Uterus (tissue), 4 donors: ENCODE measurements at places on chromosomes 12 and 14.

DNA sequence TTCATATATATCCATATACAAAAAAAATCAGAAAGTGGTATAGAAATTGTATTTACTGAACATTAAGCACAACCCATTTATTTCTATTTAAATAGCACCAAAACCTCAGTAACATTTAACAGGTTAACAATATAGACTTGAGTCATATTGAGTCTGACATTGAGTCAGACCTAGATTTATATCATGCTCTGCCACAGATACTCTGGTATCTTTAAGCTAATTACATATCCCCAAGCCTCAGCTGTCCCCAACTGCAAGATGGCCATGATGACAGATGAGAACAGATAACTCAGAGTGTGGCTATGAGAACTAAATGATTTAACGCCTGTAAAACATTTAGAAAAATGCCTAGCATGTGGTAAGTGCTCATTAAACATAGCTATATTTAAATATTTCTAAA, 40.3 kb downstream of the IFNG start:
- H3K27me3 ChIP-seq = no peaks in the 10 kb centered on the region
- no peaks in the 10 kb centered on the region for H3K4me1 ChIP-seq
- no peaks in the 10 kb centered on the region for H3K36me3 ChIP-seq
- no peak for DNase-seq

DNA sequence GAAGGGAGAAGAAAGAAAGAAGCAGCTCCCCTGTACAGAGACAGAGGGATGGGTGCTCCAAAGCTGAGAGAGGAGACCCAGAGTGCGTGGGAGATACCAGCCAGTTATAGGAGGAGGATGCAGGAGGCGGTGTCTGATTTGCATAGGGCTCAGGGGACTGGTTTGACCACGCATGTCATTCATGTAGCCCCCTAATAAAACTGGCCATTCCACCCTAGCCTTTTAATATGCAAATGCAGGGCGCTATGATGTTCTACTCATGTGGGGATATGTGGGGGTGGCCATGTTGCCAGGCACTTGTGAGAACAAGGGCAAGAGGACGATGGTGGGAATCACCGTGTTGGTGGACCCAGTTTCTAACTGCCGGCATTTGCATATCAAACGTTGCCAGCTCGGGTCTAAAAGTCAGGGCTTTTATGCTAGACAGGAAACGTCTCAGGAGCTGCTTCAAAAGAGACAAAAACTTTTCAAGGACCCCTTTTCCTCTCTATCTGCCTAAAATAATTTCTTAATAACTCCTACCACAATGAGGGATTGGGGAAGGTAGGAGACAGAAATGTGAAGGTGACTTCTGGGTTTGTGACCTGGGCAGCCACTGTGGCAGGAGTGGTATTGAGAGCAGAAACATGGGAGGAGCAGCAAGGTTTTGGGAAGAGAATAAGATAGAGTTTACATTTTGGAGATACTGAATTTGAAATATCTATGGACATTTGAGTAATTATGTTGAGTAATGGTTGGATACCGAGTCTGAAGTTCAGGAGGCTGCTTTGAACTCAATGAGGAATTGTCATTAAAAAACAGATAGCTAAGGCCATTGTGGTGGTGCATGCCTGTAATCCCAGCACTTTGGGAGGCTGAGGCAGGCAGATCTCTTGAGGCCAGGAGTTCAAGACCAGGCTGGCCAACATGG, 2.2 kb upstream of the ATXN3 start:
- H3K4me1 ChIP-seq = peaks cover 10% of the 10 kb centered on the region
- no peaks in the 10 kb centered on the region for H3K36me3 ChIP-seq
- DNase-seq = no peak
- no peak overlapping the region for H3K27ac ChIP-seq

- no peak for DNase-seq
- no peak overlapping the region for H3K27ac ChIP-seq
- H3K4me3 ChIP-seq = no peak overlapping the region
- no peaks in the 10 kb centered on the region for H3K4me1 ChIP-seq
- H3K36me3 ChIP-seq = no peaks in the 10 kb centered on the region
- peaks cover 24% of the 10 kb centered on the region for H3K27me3 ChIP-seq
These were observed 2.1 kb downstream of the TMEM30B start for GRCh38 chr14:61279082-61279481.

DNA sequence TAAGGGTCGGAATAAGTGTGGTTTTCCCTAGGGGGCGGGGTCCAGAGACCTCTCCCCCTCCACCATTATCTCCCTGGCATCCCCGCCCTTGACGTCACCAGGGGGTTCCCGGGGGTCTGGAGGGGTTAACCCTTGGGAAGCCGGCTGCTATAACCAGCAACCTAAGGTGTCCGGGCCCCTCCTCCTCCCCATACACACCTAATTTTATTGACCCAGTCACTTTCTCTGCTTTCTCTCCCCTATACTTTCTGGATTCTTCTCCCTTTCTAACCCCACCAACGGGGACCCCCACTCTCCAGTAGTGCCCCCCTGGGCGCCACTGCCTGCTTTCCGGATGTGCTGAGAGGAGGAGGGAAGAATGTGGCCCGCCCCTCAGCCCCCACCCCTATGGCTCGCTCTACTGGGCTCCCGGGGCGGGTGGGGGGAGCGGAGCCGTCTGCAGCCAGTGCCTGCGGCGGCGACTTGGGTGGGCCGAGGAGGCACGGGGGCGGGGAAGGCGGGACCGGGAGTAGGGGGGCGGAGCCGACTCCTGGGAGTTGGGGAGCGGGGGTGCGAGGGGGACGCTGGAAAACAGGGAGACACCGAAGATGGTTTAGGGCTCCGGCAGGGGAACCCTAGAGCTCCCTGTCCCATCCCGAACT, 1.8 kb downstream of the GLI1 start:
- peaks cover 11% of the 10 kb centered on the region for H3K4me1 ChIP-seq
- H3K36me3 ChIP-seq = no peaks in the 10 kb centered on the region
- H3K27ac ChIP-seq = peak overlapping the region; percentile 89
- H3K4me3 ChIP-seq = peak overlapping the region; percentile 51
- DNase-seq = peak; percentile 74
- no peaks in the 10 kb centered on the region for H3K27me3 ChIP-seq

DNA sequence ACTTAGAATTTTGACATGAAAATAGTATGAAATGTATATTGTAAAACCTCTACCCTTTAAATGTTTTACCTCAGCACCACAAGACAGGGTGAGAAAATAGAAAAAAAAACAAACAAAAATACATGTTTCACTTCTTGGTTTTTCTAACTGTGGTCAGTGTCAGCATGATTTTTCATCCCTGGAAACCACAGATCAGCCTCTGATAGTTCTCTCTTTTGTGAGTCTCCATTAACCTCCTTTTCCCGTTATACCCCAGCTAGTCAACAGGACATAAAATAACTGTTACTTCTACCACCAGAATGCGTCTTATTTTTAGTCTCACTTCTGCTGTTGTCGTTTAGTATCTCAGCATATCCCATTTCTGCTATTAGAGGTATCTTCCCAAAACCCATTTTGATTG, 48.3 kb upstream of the KCNMB4 start:
- H3K4me3 ChIP-seq = no peak overlapping the region
- no peak for DNase-seq
- H3K27me3 ChIP-seq = no peaks in the 10 kb centered on the region
- H3K27ac ChIP-seq = no peak overlapping the region
- H3K36me3 ChIP-seq = no peaks in the 10 kb centered on the region
- no peaks in the 10 kb centered on the region for H3K4me1 ChIP-seq

- H3K4me1 ChIP-seq = no peaks in the 10 kb centered on the region
- no peak overlapping the region for H3K27ac ChIP-seq
- H3K36me3 ChIP-seq = no peaks in the 10 kb centered on the region
- no peak overlapping the region for H3K4me3 ChIP-seq
- DNase-seq = no peak
These were observed 16.2 kb upstream of the NOP2 start for GRCh38 chr12:6584293-6584692.

DNA sequence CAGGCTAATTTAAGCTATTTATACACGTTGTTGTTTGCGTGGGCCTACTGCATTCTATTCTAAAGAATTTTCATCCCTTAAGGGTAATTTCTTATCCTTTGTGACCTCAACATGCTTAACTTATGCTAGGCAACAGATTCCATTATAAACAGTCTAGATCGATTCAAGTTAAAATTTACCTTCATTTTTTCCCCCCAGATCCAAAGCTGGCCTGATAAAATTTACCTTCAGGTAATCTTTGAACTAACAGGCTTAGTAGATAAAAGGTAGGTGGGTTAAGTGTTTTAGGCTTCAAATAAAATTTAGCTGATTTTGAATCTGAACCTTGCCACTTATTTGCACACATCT, 389 bp upstream of the CCNB1IP1 start:
- H3K27me3 ChIP-seq = no peaks in the 10 kb centered on the region
- DNase-seq = no peak
- H3K4me3 ChIP-seq = peak overlapping the region; percentile 52
- H3K27ac ChIP-seq = peak overlapping the region; percentile 89

- H3K36me3 ChIP-seq = no peaks in the 10 kb centered on the region
- peak overlapping the region; percentile 98 for H3K27ac ChIP-seq
- no peak for DNase-seq
These were observed 2.3 kb downstream of the PTMS start for GRCh38 chr12:6768437-6768914.

GRCh38 chr14:89813617-89814031, 140.9 kb downstream of the EFCAB11 start:
- H3K27ac ChIP-seq = no peak overlapping the region
- DNase-seq = no peak
- no peaks in the 10 kb centered on the region for H3K4me1 ChIP-seq
- no peaks in the 10 kb centered on the region for H3K36me3 ChIP-seq
- no peaks in the 10 kb centered on the region for H3K27me3 ChIP-seq

DNA sequence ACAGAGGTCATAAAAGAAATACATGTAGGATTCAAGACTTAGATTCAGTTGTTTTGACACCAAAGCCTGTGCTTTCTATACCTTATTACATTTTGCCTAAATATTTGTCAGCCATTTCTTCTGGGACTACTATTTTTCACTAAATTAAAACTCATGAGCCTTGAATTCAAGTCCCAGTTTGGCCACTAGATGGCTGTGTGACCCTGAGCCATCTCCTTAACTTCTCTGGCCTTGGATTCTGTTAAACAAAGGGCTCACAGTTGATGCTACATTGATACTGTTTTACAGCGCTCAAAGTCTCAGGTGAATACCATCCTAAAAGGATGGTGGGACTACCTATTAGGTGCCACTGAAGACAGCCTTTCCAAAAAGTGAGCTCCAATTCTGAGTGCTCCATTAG, 39.6 kb upstream of the CCDC198 start:
- H3K4me3 ChIP-seq = no peak overlapping the region
- no peak for DNase-seq
- no peaks in the 10 kb centered on the region for H3K36me3 ChIP-seq
- H3K27ac ChIP-seq = no peak overlapping the region

DNA sequence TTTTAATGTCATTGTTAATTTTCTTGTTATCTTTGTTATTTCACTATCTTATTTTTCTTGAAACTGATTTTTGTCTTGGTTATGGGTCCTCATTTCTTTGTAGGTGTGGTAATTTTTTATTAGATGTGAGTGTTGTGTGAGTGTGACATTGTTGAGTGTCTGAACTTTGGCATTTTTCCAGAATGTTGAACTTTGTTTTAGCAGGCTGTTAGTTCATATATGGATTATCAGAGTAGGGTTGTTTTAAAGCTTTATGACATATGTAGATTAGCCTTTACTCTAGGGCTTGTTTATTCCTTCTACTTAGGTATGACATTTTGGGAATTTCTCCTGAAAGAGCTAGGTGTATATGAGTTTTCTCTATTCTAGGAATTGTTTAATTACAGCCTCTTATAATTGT, 103.9 kb downstream of the ARID2 start:
- no peak overlapping the region for H3K4me3 ChIP-seq
- H3K27ac ChIP-seq = no peak overlapping the region
- H3K36me3 ChIP-seq = no peaks in the 10 kb centered on the region
- no peak for DNase-seq
- no peaks in the 10 kb centered on the region for H3K27me3 ChIP-seq
- H3K4me1 ChIP-seq = no peaks in the 10 kb centered on the region

- H3K27ac ChIP-seq = no peak overlapping the region
- H3K36me3 ChIP-seq = no peaks in the 10 kb centered on the region
- no peak for DNase-seq
- H3K4me1 ChIP-seq = no peaks in the 10 kb centered on the region
These were observed 17.3 kb upstream of the RFLNA start for GRCh38 chr12:124277394-124278241.

GRCh38 chr14:106564058-106564643, 1037.8 kb downstream of the TMEM121 start:
- H3K27ac ChIP-seq = no peak overlapping the region
- no peak overlapping the region for H3K4me3 ChIP-seq
- no peaks in the 10 kb centered on the region for H3K4me1 ChIP-seq
- H3K36me3 ChIP-seq = no peaks in the 10 kb centered on the region
- H3K27me3 ChIP-seq = no peaks in the 10 kb centered on the region
- DNase-seq = no peak

GRCh38 chr14:102952276-102952675, 29.8 kb downstream of the AMN start:
- no peaks in the 10 kb centered on the region for H3K4me1 ChIP-seq
- no peak overlapping the region for H3K4me3 ChIP-seq
- no peaks in the 10 kb centered on the region for H3K36me3 ChIP-seq

- H3K36me3 ChIP-seq = no peaks in the 10 kb centered on the region
- H3K4me1 ChIP-seq = no peaks in the 10 kb centered on the region
- no peak for DNase-seq
- H3K27me3 ChIP-seq = no peaks in the 10 kb centered on the region
- H3K4me3 ChIP-seq = no peak overlapping the region
These were observed 420.4 kb upstream of the MIS18BP1 start for GRCh38 chr14:45673420-45673819.

DNA sequence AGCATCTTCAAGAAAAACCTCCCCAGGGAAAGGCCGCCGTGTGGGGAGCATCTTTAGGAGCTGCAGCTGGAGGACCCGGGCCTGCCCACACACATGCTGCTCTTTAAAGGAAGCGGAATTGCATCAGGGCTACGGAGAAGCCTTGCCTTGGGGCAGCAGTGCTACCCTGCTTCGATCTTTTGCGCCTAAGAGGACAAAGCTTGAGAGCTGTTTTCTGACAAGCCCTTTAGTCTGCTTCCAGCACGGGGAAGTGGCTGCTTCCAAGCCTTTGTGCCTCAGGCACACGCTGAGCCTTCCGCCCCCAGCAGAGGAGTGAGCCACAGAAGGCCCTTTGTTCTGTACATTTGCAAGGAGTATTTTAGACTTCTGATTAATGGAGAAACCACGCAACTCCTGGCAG, 31.5 kb downstream of the COA8 start:
- peak overlapping the region; percentile 64 for H3K27ac ChIP-seq
- H3K27me3 ChIP-seq = no peaks in the 10 kb centered on the region
- no peak for DNase-seq
- no peak overlapping the region for H3K4me3 ChIP-seq
- H3K4me1 ChIP-seq = no peaks in the 10 kb centered on the region

DNA sequence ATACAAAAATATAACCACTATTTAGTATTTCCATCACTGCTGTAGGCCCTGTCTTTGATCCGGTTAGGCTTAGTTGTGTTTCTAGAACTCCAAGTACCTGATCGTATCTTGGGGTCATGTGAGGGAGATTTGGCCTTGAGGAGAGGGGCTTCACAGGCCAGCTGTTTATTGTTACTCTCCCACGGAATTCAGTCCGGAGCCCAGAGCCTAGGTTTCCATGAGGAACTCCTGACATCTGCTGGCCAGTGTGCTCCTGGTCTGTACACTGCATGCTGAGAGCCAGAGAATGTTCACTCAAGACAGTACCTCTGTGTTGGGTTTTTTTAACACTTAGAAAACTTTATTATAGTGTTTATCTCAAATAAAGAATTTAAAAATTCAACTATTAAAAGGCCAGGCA, 341.0 kb upstream of the TMEM132C start:
- H3K36me3 ChIP-seq = no peaks in the 10 kb centered on the region
- H3K4me1 ChIP-seq = no peaks in the 10 kb centered on the region
- H3K27ac ChIP-seq = no peak overlapping the region
